ENCODE measurements at places on chromosomes 7 and 10. TPM values are rescaled to one million over a fixed set of nuclear protein-coding genes. Genes with fewer than 3 reads are reported as not detected.

- no peak for DNase-seq
Measured at GRCh38 chr7:66886152-66886551, 34.9 kb upstream of the TMEM248 start.

DNA sequence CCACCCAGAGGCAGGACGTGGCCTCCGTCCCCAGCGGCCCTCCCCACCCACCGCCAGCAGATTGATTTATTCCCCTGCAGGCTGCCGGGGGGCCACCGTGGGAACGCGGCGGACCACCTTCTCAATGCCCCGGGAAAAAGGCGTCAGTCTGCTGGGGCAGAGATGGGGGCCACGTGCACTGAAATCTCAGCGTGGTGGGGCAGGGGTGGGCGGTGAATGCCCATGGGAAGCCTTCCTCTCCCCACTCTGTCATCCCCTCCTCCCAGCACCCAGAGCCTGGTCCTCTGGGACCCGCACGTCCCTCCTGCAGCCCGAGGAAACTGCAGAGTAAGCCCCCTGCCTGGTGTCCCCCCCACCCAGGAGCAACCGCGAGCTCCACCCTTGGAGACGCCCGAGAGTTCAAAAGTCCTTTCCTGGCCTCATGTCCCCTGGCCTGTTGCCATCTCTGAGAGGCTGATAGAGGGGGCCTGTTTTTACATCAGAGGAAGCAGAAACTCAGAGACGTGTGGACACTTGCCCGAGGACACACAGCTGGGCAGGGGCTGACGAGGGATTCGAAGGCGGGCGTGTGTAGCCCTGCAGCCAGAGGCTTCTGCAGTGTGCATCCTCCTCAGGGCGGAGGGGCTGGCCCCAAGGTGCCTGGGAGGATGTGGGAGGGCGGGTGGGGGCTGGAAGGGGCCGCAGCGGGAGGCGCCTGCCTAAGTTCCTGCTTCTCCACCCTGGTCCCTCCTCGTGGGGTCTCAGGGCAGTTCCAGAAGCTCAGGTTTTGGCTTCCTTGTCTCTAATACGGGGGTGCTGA lies 21.8 kb downstream of the UNCX start:
- no peak for DNase-seq

GRCh38 chr7:44489955-44490350 lies 505 bp downstream of the NUDCD3 start:
- DNase-seq: peak; percentile 67

GRCh38 chr10:44426247-44427034 lies 41.5 kb upstream of the CXCL12 start:
- no peak for DNase-seq

DNA sequence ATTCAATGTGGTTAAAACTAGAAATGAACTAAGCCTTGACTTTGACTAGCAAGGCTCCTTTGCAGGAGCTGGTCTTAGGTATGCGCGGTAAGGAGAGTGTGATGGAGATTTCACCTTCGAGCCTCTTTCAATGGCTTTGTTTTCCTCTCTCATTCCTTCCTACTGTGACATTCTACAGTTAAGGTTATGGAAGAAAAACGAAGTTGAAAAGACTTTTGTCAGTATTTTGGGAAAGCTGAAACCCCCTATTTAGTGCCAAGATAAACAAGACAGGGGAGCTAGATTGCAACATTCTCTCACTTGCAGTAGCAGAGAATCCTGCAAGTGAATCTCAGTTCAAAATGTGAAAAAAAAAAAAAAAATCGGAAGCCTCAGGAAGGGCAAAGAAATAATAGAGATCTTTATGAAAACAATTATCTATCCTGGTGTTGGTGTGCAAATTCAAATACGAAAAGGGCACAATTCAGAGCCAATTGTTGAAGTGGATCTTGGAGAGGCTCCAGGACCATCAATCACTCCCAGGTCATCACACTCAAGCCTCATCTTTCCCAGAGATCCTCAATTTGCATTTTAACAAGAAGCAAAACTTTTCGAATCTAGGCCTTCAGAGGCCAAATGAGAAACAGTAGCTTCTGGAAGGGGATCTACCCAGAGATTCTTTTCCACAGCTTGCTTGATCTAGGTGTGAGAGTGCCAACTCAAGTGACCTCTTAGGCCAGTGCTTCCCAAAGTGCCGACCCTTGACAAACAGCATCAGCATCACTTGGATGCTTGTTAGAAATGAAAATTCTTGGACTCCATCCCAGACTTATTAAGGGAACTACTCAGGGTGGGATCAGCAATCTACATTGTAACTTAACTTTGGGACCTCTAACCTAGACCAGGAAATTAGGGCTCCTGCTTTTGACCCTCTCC lies 163.8 kb downstream of the INHBA start:
- no peak for DNase-seq

GRCh38 chr10:48523212-48523819 lies 81.6 kb downstream of the ARHGAP22 start:
- DNase-seq: no peak

DNA sequence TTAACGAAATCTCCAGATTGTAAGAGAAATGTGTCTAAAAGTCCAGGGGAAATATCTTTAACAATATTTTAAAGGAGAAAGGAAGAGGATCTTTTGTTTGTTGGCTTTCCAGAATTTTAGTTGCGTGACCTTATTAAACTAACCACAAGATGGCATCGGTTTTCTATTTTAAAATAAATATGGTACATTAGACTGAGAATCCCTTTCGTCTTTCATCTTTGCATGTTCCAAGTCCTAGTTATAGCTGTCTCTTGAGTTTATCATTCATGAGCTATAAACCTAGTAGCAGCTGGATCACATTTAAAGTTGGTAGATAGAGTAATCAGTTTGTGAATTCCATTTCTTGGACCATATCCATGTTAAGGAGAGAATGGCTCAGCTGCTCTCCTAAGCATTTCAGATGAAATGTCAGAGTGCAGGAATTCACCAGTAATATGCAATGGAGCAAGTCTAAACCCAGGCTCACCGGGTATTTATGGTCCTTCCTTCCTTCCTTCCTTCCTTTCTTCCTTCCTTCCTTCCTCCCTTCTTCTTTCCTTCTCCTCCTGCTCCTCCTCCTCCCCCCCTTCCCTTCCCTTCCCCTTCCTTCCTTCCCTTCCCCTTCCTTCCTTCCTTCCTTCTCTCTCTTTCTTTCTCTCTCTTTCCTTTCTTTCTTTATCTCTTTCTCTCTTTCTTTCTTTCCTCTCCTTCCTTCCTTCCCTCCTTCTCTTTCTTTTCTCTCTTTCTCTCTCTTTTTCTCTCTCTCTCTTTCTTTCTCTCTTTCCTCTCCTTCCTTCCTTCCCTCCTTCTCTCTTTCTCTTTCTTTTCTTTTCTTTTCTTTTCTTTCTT lies 57.8 kb upstream of the RAB18 start:
- DNase-seq: no peak

- DNase-seq: no peak
Measured at GRCh38 chr10:96834120-96834519, 2.0 kb downstream of the LCOR start.

DNA sequence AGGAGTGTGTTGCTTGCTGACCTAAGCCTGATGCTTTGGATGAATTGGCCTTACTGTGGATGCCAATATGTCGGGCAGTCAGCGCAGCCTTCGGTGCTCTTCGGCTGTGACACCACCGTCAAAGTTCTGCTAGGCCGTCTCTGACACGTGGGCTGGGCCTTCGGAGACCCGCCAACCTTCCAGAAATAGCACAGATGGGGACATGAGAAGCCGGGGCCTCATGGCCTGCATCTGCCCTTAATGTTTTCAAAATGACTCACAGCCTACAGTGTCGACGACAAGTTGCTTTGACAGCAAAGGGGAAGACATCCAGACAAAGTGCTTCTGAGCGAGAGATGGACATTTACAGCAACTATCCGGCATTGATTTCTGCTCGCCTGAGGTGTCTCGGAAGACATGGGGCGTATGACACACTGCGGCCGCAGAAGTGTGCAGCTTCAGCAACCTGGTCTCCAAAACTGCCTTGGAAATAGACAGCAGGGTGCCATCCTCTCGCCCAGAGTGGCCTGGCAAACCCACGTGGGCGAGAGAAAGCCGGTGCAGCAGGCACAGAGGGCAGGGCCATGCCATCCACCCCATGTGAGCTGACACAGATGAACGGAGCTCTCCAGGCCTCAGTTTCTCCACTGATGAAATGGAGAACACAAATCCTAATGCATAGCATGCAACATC lies 94.0 kb upstream of the PPP2R2D start:
- no peak for DNase-seq

GRCh38 chr7:69696054-69696591 lies 97.8 kb downstream of the AUTS2 start:
- no peak for DNase-seq

GRCh38 chr7:106358103-106358663 lies 73.4 kb upstream of the NAMPT start:
- peak; percentile 22 for DNase-seq

CYP2W1 gene
- total RNA-seq: 0.47 TPM

KRIT1 gene
- 37.9 TPM for total RNA-seq

TYW1B gene
- total RNA-seq: 3.5 TPM

AGAP6 gene
- 13.7 TPM for total RNA-seq

ARMC10 gene
- 32.2 TPM for total RNA-seq

AGAP9 gene
- 17.4 TPM for total RNA-seq

All from mucosa of descending colon (tissue), 3 donors.